ENCODE measurements at places on chromosomes 2 and 18.

DNA sequence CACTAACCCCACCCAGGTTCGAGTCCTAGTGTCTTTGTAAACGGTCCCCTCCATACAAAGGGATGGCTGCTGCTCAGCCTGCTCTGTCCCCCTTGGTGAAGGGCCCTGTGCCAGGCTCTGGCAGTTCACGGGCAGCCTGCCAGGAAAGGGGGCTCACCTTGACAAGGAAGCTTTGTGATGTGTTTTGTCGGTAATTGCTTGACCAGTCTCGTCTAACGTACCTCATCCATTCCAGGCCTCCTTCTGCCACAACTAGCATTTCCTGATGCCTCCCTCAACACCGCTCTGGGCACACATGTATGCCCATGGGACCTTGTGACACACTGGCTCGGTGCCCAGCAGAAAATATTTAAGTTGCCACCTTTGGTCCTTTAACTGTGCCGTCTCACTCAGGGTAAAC is 171.9 kb downstream of the KLHL29 start:
- DNase-seq, result no peak

DNA sequence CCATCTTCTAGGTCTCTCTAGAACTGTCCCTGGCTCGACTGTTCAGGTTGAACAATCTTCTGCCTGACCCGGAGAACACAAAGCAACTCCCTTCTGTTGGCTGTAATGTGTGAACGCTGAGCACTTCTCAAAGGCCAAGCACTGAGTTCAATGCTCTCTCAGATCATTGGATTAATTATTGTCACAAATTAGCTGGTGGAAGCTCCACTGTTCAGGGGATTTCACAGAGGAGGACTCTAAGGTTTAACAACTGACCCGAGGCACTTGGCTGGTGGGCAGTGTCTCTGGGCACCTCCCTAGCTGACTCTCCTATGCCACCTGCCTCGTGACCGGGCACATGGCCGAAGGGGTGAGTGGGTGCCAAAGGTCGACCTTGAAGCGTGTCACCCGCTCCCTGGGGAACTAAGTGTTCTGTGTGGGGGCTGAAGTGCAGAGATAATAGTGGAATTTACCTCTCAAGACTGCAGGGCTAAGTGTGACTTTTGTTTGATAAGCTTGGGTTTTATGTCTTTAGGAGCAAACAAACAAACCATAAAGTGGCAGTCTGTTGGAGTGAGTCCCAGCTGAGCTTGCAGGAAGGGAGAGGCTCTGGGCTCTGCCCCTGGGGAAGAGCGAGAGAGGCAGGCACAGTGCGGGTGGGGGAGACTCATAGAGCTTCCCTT is 64.8 kb downstream of the BCL2L11 start:
- no peak for DNase-seq

DNA sequence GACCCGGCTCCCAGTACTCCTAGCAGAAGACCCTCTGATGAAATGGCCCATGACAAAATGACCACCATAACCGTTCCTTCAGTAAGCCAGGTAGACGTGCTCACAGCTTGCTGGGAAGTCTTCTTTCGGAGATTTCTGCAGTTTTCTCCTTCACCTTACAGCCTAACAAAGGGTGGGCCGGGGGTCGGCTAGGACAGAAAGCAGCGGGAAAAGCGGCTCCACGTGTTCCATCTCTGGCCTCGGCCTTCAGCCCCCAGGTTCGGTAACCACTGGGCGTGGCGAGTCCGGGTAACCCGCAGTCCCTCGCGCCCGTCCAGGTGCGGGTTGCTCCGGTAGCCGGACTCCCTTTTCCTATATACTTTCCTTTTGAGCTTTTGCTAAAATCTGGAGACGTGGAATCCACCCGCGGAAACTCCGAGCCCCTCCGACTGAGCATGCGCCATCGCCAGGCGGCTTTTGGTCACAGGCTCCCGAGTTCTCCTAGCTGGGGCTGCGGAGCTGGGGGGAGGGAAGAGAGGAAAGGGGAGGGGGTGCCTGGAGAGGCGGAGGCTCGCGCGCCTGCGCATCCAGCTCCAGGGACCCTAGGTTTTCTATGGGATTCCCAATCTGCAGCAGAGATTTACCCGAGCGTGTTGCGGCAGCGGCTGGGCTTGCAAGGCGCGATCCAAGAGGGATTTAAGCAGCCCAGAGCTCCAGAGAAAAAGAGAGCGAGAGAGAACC is at the start of gene VSNL1:
VSNL1 (plus strand) TSS at position 604 of the 720 bp plus-strand sequence. CDS start 51,379 bp downstream, outside the sequence.
- peak; percentile 91 for DNase-seq

GRCh38 chr2:234773129-234773528 is 178.7 kb upstream of the SH3BP4 start:
- DNase-seq, result no peak

- no peak for DNase-seq
Measured at GRCh38 chr2:46435796-46436360, 43.5 kb upstream of the TMEM247 start.

DNA sequence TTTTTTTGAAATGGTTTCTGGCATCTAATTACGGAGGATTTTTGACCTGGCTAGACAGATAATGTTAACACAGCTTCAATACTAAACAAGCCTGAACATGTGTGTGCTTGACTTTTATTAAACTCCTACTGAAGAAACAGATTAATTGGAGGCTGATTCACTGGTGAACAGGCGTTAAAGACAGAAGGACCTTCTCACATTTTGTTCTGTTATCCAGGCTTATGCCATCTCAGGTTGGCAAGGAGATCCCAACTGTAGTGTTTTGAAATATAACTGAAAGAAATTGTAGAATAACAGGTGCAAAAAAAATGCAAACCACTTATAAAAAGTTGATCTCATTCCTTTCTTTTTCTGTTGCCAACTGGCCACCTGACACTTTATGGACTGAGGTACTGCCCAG is 269.6 kb downstream of the ARHGAP15 start:
- DNase-seq, result no peak

DNA sequence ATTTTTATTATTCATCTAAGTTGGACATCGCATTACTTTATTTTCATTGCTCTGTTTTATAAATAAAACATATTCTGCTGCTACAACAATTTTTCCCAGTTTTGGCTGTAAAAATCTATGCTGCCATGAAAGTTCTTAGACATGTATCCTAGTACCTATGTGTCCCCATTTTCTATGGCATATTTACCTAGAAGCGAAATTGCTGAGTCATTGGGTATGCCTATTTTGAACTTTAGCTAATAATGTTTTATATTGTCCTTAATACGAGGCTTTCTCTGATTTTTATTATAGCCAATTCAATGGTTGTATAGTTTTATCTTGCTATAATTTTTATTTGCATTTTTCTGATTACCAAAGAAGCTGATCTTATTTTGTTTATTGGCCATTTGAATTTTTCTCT is 110.5 kb upstream of the DPP10 start:
- no peak for DNase-seq

DNA sequence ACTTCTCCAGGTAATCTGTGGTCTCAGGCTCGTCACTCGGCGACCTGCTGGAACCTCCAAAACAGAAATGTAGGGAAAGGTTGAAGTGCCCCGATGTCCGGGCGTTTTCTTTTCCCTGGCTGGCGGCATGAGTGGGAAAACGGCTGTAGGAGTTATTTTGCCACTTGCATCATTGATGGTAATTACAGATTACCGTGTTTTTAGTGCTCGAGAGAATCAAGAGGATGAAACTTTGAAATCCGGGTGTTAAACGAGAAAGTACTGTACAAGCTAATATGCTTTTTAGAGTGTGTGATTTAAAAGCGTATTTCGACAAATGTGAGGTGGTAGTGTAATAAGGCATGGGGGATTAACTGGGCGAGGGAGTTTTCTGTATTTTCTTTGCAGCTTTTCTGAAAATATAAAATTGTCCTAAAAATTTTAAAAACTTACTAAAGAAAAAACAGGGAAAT is 819 bp downstream of the GRHL1 start:
- DNase-seq, result no peak

DNA sequence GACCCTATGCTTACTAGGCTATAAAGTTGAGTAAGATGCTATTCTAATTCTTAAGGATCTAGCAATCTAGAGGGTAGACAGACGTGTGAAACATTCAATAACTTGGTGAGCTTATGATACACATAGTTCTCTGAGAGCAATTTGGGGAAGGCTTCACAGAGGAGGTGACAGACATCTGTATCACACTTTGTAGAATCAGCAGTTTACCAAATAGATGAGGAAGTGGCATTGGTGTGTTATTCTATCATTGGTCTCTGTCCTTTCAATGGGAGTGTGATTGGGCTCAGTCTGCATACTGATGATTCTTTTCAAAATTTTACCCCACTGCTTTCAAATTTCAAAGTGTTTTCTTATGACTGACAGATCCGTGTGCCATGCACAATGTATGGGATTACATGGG is 47.0 kb upstream of the TMEM178A start:
- DNase-seq, result no peak

- no peak for DNase-seq
Measured at GRCh38 chr2:174076040-174076439, 110.9 kb upstream of the SP3 start.

GRCh38 chr2:100124761-100125160 is 17.6 kb downstream of the AFF3 start:
- DNase-seq, result no peak

GRCh38 chr18:3114026-3114425 is 101.1 kb upstream of the LPIN2 start:
- no peak for DNase-seq

DNA sequence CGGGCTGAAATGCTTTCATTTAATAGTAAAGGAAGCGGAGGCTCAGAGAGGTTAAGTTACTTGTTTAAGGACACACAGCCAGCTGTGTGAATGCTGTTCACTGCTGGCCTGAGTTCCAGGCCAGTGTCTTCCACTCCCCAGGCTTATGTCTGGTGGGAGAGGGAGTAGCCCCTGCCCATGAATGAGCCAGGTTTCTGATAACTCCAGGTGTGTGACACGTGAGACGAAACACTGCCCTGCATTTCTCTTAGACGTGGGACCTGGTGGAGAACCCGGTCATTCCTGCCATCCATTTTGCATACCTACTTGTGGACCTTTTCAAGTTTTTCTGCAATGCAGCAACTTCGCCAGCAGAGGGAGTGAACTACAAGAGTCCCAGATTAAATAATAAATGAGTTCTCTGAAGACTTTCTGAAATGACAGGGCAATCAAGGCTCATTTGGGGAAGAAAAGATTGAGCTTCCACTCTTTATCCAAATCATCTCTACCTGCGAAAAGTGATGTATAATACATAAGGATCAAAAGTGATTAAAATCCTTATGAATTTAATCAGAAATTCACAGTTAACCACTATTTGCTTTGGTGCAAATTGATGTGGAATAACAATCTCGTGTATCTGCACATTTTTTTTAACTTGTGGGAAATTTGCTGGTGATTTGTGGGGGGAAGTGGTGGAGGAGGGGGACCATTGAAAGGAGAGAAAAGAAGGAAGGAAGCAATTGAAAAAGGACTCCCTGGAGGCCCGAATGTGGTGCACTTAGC is 79.4 kb upstream of the ASB18 start:
- peak; percentile 46 for DNase-seq

DNA sequence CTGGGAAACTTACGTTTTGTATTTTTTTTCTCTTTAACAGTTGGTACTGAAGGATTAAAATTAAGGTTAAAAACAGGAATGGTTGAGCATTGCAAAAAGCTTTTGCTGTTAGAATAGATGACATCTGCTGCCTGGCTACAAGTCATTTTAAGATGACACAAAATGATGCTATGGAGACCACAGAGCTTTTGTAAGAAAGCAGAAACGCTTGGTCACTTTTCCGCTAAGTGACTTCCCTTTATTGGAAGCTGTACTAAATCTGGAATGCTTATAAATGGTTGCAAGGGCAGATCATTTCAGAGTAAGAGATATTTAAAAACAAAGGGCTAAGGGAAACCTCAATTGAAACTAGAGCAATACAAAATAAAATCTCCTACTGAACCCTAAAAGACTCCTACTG is 544.0 kb downstream of the STK39 start:
- no peak for DNase-seq

- no peak for DNase-seq
Measured at GRCh38 chr2:69167469-69167822, 154.5 kb downstream of the ANTXR1 start.

GRCh38 chr2:220181165-220181564 is 553.7 kb downstream of the SLC4A3 start:
- DNase-seq, result no peak

GRCh38 chr2:43255296-43255910 is 29.0 kb upstream of the ZFP36L2 start:
- DNase-seq, result no peak

- no peak for DNase-seq
Measured at GRCh38 chr18:5879479-5879882, 15.8 kb downstream of the TMEM200C start.

DNA sequence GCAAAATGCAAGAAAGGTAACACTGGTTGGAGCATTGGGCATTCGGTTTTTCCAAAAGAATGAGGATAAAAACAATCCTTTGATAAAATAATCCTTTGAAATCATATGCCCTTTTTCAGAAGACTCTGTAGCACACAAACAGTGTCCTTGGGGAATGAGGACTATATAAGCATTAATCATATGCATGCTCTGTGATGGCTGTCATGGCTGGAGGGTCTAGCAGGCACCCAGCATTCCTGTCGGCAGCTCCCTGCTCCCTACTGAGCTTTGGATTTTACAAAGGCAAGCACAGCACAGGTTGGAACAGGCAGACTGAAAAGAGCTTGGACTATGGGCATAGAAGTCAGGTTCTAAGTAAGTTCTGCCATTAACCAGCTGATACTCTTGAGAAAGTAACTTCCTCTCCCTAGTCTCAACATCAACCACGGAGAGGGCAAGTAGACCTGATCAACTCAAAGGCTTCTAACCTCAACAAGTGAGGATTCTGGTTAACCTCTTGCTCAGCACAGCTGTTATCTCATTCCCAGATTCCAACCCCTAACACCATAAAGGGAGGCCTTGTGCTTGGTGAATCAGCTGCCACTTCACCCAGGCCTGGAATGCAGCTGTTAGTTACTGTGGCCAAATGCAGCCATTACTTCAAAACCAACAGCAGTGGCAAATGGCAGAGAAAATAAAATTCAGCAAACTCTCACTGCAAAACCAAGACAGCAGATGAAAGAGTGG is 29.5 kb downstream of the GALNT14 start:
- DNase-seq, result no peak

GRCh38 chr2:120680136-120680761 is 55.4 kb upstream of the GLI2 start:
- peak; percentile 77 for DNase-seq

- DNase-seq, result no peak
Measured at GRCh38 chr2:223264541-223265193, 212.7 kb downstream of the KCNE4 start.

GRCh38 chr18:75219745-75220375 is 9.3 kb downstream of the TSHZ1 start:
- DNase-seq, result no peak

DNA sequence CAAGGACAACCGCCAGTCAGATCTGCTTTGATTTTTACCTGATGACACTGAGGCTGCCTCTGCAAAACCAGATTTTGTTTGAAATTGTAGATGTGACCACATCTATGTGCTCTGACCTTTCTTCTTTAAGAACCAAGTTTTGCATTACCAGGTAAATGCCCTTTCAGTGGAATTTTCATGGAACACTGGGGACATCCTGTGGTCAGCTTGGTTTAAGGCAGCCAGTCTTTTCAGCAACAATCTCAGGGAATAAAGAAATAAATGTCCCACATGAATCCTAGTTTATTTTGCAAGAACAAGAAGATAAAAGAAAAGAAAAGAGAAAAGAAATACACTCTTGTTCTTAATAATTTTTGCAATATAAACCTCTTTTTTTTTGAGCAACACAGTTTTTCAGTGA is 90.6 kb downstream of the POU3F3 start:
- DNase-seq, result no peak
